ENCODE measurements at places on chromosomes 6 and 20.

- DNase-seq: no peak
These were observed 135.1 kb upstream of the RAB32 start for GRCh38 chr6:146408583-146408982.

DNA sequence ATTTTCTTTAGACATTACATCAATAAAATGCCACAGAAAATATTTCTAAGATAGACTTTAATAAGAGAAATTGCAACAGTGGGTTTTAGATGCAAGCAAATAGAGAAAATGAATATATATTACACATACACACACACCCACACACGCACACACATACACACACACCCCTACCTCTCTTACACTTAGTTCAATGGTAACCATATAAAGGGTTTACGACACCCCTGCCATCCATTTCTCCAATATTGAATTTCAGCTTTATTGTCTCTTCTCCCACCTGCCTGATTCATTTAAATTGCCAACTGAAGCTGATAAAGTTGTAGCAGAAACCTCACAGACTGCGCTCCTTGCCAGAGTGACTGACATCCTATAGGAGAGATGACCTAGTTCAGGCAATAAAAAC, 154.6 kb downstream of the ADAT2 start:
- no peak for DNase-seq

- DNase-seq: no peak
These were observed 60.9 kb downstream of the FYN start for GRCh38 chr6:111812060-111813038.

GRCh38 chr6:30700340-30700739, 9.6 kb upstream of the NRM start:
- DNase-seq: no peak

DNA sequence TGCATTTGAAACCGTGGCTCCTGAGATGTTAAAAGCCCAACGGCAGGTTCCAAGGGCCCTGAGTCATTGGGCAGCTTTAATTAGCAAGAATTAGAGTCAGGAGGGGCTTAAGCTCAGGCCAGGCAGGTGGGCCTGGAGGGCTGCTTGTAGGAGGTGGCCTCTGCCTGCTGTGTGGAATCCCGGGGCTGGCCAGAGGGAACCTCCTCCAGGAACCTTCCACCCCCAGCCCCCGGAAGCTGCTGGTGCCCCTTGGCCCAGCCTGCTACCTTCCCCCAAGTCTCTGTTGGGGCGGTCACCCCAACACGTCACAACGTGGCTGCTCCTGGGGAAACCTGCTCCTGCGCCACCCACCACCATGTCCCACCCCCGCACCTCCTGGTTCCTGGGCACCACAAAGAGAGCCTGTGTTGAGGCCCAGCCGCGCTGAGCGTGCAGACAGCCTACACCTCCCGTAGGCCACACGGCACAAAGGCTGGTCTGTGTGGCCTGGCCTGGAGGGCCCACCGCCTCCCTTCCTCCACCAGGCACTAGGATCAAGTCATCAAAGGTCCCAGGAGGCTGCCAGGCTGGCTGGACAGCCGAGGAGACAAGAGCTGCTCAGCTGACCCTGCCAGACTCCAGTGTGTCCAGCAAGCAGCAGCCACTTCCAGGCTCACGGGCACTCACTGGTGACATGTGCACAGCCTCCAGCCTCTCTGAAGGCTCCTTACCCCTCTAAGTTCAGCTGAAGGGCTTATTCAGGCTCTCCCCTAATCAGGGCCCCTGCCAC, 86.3 kb downstream of the SNX5 start:
- no peak for DNase-seq

DNA sequence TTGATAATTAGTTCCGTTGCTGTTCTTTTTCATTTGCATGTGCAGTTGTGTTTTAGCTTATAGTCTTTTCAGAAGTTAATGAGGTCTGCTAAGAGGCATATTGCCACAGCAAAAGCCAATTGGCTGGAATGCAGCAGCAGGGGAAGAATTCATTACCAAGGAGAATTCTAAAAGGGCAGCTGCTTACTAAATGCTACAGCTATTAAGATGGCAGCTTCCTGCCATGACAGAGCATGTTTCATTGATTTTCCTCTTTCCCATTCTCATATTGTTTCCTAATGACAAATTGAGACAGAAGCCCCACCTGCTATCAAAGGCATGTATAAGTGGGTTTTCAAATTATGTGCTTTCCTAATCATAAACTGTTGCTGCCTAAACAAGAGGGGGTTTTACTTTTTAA, 66.6 kb downstream of the CLVS2 start:
- no peak for DNase-seq

- no peak for DNase-seq
These were observed 23.0 kb downstream of the PYGB start for GRCh38 chr20:25270829-25271251.

GRCh38 chr6:5942591-5942990, 64.1 kb downstream of the NRN1 start:
- DNase-seq: no peak

- DNase-seq: no peak
These were observed 58.6 kb downstream of the RAMACL start for GRCh38 chr6:166527849-166528248.

GRCh38 chr6:106642476-106642875, 13.1 kb downstream of the QRSL1 start:
- DNase-seq: no peak

- DNase-seq: no peak
These were observed 88.6 kb downstream of the LINC00237 start for GRCh38 chr20:21017528-21018085.

GRCh38 chr6:40474937-40475336, 112.2 kb downstream of the LRFN2 start:
- DNase-seq: no peak

- DNase-seq: peak; percentile 20
These were observed 63.1 kb upstream of the KLHL31 start for GRCh38 chr6:53728570-53729194.

DNA sequence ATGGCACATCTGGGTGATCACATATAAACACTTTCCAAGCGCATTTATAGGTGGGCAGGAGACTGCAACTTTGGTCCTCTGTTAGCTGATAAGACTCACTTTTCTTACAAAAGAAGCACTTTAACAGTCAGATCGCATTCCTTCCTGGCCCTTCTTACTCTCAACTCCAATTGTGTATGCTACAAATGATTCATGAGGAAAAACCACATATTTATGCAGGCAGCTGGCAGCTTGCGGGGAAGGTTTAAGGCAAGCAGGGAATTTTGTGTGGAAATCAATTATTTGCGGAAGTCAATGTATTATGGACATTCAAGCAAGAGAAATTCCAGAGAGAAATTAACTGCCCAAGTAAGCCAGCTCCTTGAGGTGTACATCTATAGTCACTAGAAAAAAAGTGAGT, 194.0 kb downstream of the PKHD1 start:
- DNase-seq: no peak

DNA sequence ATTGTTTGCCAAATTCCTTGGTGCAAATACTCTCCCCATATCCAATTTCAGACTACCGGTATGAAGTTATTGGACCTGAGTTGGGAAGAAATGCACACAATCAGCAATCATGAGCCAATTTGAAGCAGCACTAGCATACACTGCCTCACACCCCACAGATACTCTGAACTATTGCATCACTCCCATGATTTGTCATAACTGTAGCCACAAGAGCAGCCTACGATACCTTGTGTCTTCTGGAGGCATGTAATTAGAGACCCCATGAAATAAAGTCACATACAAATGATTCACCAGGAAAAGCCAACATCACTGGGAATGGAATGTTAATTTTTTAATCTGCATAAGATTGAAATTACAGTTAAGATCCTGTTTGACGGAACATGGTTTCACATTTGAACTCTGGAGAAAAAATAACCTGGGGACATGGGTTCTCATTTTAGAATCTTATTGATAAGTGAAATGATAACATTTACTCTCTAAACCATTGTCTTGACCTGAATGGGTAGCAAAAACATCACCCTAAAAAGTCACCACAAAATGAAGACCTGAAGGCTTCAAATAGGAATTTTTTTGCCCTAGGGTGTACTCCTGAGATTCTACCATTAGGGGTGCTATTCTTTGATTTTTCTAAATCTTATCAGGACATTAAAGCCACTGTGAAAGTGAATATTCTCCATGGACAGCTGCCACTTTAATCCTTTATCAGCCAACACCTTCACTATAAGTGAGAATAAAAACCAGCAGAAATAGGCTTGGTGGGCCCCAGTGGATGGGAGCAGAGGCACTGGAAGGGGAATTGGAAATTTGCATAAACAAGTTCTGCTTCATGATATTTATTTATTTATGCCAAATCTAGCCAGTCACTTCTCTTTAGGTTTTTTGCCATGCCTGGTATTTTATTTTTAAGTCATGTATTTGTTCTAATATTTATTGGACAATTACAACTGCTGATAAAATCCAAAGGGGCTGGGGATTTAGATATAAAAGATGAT, 34.5 kb upstream of the HBS1L start:
- DNase-seq: no peak

DNA sequence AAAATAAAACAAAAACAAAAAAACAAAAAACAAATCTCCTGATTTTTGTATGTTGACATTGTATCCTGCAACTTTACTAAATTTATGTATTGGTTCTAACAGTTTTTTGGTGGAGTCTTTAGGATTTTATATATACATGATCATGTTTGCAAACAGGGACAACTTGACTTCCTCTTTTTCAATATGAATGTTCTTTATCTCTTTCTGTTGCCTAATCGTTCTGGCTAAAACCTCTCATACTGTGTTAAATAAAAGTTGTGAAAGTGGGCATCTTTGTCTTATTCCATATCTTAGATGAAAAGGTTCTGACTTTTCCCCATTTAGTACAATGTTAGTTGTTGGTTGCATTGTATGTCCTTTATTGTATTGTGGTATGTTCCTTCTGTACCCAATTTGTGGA, 261.7 kb upstream of the NOX3 start:
- DNase-seq: no peak

DNA sequence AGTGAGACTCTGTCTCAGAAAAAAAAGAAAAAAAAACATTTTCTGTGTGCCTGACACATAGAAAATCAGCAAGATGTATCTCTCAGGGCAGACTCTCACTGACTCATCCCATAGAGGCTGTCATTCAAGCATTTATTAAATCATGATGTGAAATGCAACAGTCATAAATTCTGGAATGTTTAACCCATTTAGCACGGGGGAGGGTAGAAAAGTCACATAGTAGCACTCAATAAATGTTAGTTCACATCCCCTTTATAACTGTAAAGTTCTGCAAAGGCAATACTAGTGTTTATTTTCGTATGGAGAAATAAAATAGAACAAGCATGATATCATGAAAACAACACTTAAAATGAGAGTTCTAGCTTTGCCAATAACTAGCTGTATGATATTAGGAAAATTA, 15.5 kb upstream of the CARMIL1 start:
- DNase-seq: no peak

DNA sequence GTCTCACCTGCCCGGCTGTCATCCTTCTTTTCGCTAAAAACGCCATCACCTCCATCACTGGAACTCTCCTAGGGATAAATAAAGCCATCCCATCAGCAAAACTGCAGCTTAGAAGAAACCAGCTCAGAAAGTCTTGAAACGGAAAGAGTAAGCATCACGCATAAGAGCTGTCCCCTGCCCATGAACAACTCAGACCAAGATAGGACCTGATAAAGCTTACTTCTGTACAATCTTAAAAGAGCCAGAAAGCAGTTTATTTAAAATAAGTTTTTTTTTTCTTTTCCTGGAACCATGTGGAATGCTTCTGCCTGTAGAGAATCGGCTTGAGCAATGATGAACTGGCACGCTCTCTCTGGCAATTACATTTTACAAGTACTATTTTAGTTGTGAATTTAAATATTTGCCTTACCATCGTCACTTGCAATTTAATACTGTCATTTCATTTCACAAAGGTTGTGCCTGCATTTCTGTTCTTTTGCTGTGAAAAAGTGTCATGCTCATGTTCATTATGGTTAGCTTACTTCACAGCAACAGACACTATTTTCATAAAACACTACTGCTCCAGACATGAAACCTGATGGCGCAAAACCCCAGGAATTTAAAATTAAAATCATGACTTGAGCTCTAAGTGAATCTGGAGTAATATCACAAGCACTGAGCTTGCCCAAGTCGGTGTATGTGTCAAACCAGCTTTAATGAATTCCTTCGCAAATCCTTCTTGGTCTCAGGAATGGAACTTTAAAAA, 59.6 kb upstream of the EMILIN3 start:
- DNase-seq: no peak

DNA sequence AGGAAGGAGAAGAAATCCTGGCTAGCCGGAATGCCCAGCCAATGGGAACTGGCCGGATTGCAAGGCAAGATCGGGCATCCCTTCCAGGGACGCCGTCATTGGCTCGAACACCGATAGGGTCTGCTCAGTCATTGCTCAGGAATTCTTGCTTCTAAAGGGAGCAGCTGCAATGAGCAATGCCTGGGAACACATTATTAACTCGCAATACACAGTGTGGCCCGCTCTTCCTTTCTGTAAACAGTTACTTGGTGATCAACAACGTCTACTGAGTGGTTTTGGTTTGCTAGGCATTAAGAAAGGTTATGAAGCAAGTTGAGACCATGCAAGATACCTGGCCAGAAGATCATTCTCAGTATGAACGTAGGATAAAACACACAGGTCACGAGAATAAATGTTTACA, 165.4 kb upstream of the CITED2 start:
- DNase-seq: no peak

- DNase-seq: no peak
These were observed 139.4 kb upstream of the HMGN3 start for GRCh38 chr6:79373880-79374279.

DNA sequence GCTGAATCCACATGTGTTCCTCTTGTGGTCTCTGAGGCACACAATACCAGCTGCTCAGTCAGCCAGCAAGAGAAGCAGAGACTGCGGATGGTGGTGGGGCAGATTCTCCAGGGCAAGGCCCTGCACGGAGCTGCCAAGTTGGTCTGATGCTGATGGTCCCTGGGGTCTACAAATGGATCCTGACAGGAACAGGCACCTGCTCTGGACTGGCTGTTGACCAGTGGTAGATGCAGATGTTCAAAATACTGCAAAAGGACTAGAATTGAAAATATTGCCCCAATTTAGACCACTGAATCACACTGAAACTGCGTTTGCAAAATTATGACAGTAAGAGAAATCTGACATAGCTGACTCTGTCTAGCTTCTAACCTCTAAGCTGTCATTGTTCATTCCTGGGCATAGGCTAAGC, 29.6 kb upstream of the TUBB2A start:
- DNase-seq: no peak

GRCh38 chr20:19288636-19289035, 76.2 kb downstream of the SLC24A3 start:
- no peak for DNase-seq

DNA sequence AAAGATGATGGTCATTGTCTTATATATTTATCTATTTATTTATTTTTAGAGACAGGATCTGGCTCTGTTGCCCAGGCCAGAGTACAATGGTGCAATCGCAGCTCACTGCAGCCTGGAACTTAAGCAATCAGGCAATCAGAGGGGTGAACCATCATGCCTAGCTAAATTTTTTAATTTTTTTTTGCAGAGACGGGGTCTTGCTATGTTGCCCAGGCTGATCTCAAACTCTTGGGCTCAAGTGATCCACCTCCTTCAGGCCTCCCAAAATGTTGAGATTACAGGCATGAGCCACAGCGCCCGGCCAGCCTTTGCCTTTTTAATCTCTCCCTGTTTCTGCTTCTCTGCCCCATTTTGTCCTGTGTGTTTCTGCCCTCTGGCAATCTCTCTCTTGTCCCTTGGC, 102.2 kb downstream of the NCR2 start:
- DNase-seq: no peak
